ENCODE measurements at places on chromosomes 12 and 14.

DNA sequence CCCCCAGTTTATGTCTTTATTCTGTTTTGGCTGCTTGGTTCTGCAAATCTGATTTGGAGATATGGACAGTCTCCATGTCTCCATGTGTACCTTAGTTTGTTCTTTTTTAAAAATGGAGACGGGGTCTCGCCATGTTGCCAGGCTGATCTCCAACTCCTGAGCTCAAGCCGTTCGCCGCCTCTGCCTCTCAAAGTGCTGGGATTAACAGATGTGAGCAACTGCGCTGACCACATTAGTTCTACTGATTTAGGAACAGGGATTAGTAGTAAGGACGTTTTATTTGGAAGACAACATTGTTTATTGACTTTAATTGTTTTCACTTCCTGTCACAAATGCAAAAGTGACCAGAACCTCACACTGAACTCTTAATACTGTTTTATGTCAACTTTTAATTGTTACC, 14.7 kb downstream of the AEBP2 start:
- no peak for DNase-seq

DNA sequence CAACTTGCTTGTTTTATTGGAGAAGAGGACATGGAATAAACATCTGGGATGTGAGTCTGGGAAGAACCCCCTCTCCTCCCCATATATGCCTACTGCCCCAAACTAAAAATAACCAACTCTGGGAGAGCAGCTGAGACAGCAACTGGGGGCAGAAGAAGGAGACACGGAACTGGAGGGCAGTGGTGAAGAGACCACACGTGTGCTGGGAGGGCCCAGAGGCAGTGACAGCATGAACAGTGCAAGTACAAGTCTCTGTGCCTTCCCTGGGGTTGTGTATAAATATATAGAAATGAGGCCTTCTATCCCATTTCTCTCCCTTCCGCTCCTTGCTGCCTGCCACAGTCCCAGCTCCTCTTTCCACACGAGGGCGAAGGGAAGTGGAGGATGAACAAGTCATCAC, 4.0 kb upstream of the KRT73 start:
- DNase-seq = no peak

- no peak for DNase-seq
These were observed 113.6 kb upstream of the SFSWAP start for GRCh38 chr12:131597333-131597732.

- no peak for DNase-seq
These were observed 777 bp downstream of the ARF3 start for GRCh38 chr12:48956279-48957140.

- DNase-seq = no peak
These were observed 8.7 kb upstream of the SELPLG start for GRCh38 chr12:108642269-108642870.

DNA sequence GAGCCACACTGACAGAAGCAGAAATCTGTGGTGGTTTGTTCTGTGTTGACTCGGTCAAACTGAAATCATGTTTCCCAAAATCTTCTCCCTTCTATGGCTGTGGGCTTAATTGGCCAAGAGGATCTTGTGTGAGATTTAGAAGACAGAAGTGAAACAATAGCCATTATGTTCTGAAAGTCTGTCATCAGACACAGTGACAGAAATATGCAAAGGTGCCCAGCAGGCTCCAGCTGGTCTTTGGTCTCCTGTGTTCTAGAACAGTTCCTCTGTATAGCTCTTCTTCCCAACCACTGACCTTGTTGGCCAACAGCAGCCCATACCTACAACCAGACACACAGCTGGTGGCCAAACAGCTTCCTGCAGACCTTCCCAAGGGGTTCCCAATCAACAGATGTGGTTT, 25.0 kb upstream of the COCH start:
- no peak for DNase-seq

- peak; percentile 51 for DNase-seq
These were observed 8.1 kb downstream of the LRRC43 start for GRCh38 chr12:122190842-122191668.

- DNase-seq = no peak
These were observed 201.3 kb upstream of the FOXN3 start for GRCh38 chr14:89618330-89618708.

DNA sequence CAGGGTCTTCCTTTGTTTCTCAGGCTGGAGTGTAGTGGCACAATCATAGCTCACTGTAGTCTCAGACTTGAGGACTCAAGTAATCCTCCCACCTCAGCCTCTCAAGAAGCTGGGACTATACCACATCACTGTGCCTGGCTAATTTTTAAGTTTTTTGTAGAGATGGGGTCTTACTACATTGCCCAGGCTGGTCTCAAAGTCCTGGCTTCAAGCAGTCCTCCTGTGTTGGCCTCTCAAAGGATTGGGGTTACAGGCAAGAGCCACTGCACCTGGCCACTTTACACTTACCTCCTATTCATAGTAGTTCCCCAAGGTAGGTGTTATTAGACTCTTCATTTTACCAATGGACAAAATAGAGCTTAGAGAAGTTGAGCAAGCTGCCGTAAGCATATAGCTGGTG, 29.2 kb downstream of the STYX start:
- DNase-seq = no peak

DNA sequence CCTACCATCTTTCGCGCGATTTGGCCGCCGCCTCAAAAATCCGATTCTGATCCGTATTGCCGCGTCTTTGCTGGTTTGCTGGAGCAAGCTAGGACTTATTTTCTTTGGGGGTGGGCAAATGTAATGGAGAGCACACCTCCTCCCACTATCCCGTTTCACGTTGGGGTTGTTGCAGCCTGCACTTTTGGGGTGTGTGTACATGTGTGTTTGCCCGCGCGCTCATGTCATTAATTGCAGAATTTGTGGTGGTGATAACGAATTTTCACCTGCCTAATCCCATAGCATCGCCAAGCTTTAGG, 657 bp downstream of the METAP2 start:
- DNase-seq = no peak

DNA sequence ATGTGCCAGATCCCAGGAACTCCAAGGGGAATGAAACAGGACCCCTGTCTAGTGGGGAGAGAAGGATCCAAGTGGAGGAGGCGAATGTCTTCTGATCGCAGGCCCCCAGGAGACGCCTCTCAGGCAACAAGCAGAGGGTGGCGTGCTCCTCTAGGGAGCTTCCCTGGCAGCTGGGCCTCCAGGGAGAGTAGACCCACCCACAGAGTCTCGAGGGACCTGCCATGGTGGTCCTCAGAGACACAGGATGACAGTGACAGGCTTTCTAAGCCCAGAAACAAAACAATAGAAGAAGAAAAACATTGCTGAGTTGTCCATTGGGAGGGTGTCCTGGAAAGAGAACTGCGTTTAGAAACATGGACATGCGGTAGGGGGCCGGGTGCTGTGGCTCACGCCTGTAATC, 140.6 kb upstream of the MAP1LC3B2 start:
- DNase-seq = no peak

DNA sequence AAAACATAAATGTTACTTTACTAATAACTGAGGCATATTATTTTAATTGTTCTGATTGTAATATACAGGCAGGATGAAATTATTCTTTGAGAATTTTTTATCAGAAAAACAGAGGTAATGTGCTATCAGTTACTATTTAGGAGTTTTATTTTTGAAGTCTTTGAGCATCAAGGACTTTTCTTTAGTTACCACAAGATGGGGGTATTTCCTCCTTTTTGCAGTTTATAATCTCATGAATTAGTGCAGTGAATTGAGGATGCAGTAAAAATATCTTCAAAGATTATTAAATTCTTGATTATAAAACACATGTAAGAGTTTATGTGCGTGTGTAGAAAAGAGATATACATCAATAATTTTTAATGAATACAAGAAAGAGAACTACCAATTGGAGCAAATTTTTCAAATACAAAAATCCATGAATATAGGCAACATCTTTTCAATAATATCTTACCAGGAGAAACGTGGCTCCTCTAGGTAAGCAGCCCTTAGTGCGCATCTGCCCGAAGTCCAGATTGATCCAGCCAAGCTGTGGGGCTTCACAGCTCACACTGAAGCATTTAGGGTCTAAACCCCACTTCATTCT, 71.6 kb downstream of the ERGIC2 start:
- no peak for DNase-seq

- no peak for DNase-seq
These were observed 226.5 kb downstream of the C12orf50 start for GRCh38 chr12:87802721-87803011.

DNA sequence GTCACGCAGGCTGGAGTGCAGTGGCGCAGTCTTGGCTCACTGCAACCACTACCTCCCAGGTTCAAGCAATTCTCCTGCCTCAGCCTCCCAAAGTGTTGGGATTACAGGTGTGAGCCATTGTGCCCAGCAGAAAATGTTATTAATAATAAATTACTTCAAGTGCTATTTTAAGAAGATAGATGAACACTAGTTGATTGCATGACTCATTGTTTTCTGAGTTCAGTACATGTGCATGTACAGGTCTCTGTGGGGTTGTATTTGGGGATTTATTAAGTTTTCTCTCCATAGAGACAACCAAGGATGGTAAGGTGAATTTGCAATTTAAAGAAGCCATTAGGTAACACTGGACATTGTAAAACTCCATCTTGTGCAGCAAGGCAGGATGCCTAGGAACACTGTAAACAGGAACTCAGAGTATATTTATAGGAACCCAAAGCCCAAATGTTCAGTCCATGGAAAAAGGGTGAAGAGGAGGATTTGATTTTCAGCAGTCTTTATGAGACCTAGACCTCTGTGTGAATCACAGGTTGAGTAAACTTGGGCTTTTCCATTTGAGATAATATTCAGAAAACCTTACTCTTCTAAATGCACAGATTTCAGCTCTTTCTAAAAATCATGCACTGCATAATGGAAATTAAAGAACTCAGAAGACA, 49.3 kb upstream of the TMPO start:
- no peak for DNase-seq

- DNase-seq = no peak
These were observed 43.7 kb upstream of the ATP2B1 start for GRCh38 chr12:89752341-89752740.

- no peak for DNase-seq
These were observed 8.5 kb downstream of the ITGB7 start for GRCh38 chr12:53198486-53199110.

GRCh38 chr12:26841085-26841484, 8.1 kb upstream of the ITPR2 start:
- no peak for DNase-seq

DNA sequence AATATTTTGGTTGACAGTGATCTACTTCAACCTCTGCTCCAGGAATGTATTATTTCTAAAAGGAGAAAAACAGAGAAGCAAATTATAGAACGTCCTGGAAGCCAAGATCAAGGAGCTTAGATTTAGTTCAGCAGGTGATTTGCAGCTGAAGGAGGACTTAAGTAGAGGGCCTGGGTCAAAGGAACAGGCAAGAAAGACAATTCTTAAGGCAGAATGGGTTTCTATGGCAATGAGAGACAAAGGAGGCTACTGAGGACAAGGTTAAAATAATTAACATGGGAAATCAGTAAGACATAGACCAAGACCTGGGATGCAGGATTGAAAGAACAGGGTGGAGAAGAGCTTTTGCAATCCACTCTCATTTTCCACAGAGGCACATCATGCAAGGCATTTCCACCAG, 2.4 kb upstream of the SNW1 start:
- no peak for DNase-seq

- no peak for DNase-seq
These were observed 4.3 kb upstream of the CSRP2 start for GRCh38 chr12:76883151-76883550.

GRCh38 chr12:29492891-29493290, 4.6 kb downstream of the OVCH1 start:
- no peak for DNase-seq

- no peak for DNase-seq
These were observed 17.0 kb downstream of the SLC4A8 start for GRCh38 chr12:51441583-51441982.

GRCh38 chr14:98957211-98958047, 314.6 kb downstream of the BCL11B start:
- no peak for DNase-seq

GRCh38 chr14:59868021-59868420, 2.6 kb downstream of the RTN1 start:
- DNase-seq = no peak

DNA sequence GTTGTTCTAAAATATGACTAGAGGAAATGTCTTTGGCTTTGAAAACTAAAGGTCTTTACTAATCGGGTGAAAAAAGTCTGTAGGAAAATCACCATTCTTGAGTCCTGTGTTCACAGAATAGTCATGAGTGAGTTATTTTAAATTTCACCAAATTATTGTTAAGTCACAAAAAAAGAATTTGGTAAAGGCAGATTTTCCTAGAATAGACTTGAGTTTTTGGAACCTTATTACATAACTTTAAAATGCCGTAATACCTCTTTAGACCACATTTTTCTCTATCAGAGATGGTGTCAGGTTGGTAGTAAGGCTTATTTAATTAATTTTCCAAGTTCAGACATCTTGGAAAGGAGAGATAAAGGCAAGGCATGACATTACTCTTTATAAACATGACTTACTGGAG, 184.7 kb upstream of the GARIN2 start:
- no peak for DNase-seq

- no peak for DNase-seq
These were observed 245.4 kb upstream of the KRR1 start for GRCh38 chr12:75756771-75757170.

DNA sequence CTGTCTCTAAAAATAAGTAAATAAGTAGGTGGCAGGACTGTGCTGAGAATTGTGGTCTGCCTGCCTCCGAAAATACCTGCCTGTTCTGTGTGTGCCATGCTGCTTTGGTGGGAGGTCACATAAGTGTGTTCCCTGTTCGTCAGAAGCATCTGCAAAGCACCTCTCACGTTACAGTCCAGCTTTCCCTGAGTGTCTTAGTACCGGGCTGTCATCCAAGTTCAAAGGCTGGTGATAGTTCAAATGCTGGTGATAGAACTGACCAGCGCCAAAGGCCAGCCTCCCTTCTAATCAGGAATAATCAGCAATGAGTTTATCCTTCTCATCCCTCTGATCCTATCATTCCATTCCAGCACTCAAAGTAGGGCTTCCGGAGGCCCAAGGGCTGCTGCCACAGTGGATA, 5.6 kb downstream of the CABP1 start:
- no peak for DNase-seq

GRCh38 chr14:66619952-66620351, 112.0 kb downstream of the GPHN start:
- no peak for DNase-seq

DNA sequence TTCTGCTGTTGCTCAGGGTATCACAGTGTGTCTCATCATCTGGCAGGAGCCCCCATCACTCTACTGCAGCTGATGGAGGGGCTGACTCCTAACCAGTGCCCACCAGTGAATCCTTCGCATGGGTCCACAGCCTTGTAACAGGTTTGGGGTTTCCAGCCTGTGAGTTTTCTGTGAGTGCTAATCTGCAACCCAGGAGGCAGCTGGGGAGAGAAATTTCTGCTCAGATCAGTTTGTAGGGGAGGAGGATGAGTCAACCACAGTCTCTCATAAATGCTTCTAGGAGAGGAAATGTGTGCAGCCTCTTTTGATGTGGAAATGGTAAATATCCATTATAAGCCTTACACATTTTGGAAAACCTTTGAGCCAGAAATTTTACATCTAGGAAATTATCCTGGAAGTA, 871.3 kb downstream of the AACS start:
- no peak for DNase-seq

GRCh38 chr12:20262119-20262518, 106.2 kb upstream of the PDE3A start:
- DNase-seq = no peak

GRCh38 chr14:90784621-90785270, 31.5 kb downstream of the TTC7B start:
- no peak for DNase-seq
